ENCODE measurements at places on chromosomes 1 and 21.

- no peak for DNase-seq
Measured at GRCh38 chr1:46571691-46572225, 20.3 kb upstream of the KNCN start.

DNA sequence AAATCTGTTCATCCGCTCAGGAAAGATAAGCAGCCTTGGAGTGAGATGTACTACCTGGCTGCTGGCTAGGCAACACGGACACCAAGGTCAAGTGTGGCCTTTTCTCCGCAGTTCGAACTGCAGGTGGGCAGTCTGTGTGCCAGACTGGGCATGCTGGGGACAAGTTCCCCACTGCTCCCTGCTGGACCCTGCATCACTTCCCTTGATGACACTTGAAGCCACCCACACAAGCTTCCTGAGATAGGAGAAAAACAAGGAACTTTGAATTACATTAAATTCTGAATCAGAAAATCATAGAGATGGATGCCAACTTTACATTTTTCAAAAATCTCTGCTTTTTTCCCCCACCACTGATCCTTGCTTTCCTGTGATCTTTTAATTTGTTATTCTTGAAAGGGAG lies 38.3 kb downstream of the BEND5 start:
- DNase-seq, result peak; percentile 47

- DNase-seq, result no peak
Measured at GRCh38 chr1:235892734-235893413, 26.2 kb upstream of the LYST start.

- no peak for DNase-seq
Measured at GRCh38 chr1:117362986-117363385, 4.3 kb upstream of the MAN1A2 start.

GRCh38 chr1:228035844-228036243 lies 29.0 kb downstream of the WNT3A start:
- no peak for DNase-seq

DNA sequence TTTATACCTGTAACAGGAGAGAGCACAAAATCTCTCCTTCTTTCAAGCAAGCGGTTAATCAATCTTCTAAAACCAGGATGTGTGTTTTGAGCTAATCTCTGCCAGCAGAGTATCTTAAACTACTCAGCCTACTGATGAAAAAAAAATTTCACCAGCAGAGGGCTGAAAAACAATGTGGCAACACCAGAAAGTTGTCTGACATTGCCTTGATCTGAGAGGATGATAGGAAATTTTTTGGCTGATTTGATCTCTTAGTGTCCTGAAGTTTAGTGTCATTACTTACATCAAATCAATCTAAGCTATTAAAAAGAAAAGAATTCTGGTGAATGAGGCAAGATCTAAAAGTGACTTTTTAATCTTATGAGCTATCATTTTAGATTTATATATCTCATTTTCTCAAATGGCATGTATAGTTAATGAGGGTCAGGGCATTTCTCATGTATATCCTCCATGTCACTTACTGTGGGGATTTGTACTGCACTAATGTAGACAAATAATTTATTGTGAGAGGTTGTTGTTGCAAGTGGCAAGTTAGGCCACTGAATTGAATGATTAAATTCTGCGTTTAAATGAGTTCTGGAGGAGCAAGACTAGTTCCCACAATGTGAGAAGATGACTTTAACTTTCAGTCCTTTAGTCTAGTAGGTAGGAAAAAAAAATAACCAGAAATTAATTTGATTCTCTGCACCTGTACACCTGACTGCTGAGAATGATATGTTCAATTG lies 10.9 kb downstream of the ADAMTS1 start:
- no peak for DNase-seq

- DNase-seq, result no peak
Measured at GRCh38 chr1:61519631-61520030, 205.3 kb downstream of the TM2D1 start.

DNA sequence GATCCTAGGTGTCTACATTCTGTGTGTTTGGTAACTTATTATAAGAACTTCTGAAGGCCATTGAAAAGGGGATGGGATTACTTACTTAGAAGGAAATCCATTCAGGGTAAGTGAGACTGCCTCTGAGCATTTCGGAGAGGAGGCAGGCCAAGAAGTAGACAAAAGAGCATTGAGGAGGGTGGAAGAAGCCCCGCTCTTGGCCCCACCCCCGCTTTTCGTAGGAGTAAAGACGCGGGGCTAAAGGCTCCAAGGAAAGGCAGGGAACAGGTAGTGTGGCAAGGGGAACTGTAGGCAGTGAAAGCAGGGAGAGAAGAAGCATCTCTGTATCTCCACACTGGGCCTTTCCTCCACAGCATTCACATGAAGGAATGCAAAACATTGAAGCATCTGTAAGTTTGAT lies 51.8 kb upstream of the GRIK1 start:
- no peak for DNase-seq

DNA sequence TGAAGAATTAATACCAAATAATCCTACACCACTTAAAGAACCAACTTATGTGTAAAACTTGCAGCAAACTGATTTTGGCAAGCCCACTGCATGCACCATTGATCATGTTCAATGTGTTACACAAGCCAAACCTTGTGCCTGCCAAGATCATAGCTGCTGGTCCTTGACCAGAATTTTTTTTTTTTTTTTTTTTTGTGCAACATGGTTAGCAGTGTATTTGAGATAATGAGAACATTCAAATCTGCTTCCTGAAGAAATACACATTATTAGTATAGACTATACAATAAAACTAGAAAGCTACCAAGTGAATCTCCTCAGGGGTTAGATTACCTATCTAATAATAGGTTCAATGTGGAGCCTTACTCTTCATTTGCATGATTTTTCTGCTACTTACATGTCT lies 421.0 kb downstream of the MRPL39 start:
- DNase-seq, result no peak

GRCh38 chr1:42096554-42096953 lies 56.7 kb upstream of the GUCA2B start:
- DNase-seq, result no peak

DNA sequence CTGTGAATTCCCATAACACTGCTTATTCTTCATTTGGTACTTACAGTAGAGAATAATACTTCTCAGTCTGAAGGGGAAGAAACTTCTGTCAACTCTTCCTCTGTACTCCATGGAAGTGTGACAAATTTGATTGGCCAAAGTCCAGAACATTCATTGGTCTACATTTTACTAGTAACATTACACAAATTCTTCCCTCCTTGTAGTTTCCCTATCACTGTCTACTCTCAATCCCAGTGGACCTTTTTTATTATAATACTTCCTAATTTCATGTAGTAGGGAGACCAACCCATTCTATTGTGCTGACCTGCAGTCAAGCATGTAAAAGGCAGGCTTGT lies 74.7 kb downstream of the ALG6 start:
- no peak for DNase-seq

DNA sequence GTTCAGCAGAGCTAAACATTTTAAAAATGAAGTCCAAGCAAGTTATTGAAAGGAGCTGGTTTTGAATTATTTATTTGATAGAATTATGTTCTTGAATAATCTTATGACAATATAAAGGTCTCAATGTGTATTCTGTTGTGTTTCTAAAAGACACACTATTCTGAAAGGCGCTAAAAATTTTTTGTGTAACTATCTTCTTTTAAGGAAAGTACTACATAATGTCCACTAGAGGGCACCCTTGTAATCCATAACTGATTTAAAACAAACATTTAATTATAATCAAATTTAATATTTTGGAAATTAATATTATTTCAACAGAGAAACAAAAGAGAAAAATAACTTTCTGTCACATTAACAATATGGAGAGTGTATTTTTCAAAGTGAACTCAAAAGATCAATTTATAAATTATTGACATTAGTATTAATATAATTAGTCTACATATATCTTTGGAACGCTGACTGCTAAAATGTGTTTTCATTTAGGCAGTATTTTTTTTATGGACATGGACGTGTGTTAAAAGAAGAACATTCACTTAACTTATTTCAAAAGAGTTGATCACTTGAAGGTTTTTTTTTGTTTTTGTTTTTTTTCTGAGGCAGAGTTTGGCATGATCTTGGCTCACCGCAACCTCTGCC lies 248.4 kb downstream of the DENND1B start:
- no peak for DNase-seq

- no peak for DNase-seq
Measured at GRCh38 chr1:92754719-92755050, 30.2 kb downstream of the EVI5 start.

DNA sequence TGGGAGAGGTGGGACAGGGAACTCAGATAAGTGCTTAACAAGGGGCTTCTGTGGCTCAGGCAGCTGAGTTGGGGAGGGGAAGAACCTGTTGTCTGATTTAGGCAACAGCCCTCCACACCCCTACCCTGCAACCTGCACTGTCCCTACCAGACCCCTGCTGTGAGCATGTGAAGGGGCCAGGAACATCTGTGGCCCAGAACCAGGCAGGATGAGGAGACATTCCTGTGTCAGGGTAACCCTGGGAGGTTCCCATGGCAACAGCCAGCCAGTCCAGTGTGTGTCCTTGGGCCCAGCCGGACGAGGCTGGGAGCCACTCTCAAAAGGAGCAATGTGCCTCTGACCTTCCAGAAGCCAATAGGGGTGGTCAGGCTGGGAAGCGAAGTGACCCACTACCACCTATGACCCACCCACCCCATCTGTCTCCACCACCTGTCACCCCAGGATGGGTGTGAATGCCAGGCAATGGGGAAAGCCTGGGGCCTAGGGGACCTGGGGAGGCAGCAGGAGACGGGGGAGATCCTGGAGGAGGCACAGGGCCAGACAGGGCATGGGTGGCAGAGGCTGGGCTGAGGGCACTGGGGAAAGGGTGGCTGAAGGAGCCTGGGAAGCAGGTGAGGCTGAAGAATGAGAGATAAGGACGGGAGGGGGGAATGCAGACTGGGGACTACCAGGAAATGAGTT lies 5.0 kb upstream of the PMVK start:
- DNase-seq, result peak; percentile 86

GRCh38 chr21:45509566-45510465 lies 32.4 kb downstream of the SLC19A1 start:
- no peak for DNase-seq

DNA sequence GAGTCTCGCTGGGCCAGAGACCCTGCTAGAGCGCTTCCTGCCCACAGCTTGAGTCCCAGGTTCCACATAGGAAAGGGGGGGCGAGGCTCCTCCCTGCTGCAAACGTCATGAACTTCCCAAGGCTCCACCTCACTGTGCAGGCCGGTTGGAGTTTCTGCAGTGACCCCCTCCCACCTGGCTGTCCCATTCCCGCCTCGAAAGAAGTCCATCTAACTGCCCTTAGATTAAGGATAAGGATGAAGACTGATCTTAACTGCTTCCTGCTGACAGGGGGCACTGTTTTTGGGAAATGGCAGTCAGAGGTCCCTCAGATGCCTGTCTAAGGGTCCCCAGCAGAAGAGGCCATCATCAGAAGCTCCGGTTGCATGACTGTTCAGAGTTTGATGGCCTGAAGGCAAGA lies 62.7 kb downstream of the STUM start:
- DNase-seq, result no peak

DNA sequence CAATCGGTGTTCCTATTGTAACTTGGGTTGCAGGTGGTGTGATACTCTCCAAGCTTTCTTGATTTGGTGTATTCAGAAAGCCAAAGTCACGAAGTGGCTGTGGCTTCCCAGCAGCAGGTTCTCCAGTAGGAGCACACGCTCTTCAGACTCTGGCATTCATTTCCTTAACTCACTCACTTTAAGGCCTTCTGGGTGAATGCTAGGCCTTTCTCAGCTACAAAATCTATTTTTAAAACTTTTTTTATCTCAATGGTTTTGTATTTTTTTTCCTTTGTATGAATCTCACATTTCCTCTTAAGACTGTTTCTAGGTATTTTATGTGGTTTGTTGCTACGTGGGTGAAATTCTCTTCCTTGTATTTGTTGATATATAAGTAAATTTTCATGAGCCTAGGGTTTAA lies 22.9 kb upstream of the PKN2 start:
- no peak for DNase-seq

DNA sequence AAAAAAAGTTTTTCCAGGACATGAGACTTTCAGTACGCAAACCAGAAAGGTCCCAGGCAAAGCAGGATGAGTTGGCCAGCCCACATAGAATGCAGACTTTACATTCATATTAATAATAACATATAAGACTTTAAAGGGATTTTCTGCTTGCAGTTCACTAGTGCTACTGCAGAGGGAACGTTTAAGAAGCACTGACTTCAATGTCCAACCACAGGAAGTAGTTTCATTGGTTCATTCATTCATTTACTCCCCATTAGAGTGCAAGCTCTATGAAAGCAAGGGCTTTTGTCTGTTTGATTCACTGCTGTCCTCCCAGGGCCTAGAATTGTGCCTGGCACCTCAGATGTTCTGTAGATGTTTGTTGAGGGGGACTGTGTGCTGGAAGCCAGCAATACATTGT lies 11.8 kb upstream of the SERINC2 start:
- no peak for DNase-seq

DNA sequence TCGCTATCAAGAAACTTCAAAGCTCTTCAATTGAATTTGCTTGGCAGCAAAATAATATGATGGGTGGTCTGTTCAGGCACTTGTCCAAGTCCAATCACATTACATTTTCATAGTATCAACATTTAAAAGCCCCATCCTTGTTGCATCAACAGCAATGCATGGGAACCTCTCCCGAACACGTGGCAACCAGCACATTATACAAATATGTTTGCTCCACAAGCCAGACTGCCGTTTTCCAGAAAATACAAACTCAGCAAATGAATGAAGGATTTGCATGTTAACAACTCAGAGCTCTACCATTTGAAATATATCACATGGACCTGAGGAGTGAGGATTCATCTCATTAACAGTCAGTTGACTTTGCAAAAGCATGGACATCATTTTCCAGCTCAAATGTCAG lies 20.0 kb upstream of the LYPLAL1 start:
- DNase-seq, result no peak

DNA sequence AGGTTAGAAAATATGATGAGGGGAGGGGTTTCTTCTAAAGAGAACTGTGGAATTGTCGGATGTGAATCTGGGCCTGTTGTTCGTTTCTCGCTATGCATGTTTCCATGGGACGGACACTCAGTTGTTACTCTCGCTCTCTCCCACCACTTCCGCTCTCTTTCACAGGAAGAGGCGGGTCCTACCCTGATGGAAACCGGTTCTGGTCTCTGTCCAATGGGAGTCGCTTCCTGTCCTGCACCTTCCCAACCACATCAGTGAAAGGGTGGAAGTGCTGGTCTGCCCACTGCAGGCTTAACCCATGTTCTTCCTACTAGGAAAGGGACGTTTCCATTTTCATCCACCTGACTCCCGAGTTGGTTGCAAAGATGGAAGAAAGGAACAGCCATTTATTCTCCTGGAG lies 119.4 kb downstream of the KCNJ15 start:
- no peak for DNase-seq
